ENCODE measurements at places on chromosomes 3 and 15. TPM values are rescaled to one million over a fixed set of nuclear protein-coding genes. Genes with fewer than 3 reads are reported as not detected.
A peak's percentile ranks its signal among the peaks of the same experiment; 100 is the strongest.

DNA sequence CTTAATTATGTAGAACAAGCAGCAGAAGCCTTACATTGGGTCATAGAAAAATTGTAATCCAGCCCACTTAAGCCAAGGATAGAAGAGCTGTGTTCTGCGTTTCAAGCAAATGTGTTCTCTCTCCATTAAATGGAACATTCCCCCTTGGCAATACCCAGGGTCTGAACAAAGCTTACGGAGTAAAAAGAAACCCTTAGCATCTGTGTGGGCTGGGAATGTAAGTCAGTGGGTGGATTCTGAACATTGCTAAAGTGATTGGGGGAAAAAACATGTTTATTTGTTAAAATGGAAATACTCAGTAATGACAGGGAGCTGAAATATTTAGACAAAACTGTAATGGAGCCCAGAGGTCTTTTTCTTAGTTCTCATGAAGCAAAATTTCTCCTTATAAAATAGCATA is 147.4 kb downstream of the DUT start:
- DNase-seq: no peak

GRCh38 chr3:107870943-107871638 is 219.7 kb downstream of the CD47 start:
- no peak for DNase-seq

DNA sequence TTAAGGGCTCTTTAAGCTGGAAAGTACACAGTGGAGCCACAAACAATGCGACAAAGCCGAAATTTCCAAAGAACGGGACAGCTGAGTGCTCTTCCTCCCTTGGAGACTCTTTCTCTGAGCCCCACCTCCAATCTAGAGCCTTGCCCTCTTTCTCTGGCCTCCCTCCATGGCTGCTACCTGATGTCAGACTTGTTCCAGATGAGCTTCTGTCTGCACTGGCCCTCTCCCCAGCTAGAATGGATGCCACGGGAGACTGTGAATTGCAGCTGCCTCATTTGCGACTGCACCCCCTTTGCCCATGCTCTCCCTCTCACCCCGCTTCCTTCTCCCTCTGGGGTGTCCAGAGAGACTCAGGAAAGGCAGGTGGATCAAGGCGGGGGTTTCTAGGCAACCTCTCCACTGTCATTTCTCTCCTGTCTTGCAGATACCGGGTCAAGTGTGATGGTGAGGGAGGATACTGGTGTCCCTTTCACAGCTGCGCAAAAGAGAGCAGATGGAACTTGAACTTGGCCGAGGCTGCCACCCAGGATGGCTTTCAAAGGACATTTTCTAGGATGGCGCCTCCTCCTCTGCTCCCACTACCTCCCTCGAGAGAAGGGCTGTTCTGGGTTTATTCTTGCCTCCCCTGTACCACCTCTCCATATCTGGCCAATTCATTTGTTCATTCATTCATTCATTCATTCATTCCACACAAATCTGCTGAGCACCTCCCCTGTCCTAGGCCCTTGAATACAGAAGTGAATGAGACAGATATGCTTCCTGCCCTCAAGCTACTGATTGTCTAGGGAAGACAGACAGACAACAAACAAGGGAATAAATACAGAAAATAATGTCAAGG is 12.8 kb downstream of the ATP2B2 start:
- DNase-seq: no peak

DNA sequence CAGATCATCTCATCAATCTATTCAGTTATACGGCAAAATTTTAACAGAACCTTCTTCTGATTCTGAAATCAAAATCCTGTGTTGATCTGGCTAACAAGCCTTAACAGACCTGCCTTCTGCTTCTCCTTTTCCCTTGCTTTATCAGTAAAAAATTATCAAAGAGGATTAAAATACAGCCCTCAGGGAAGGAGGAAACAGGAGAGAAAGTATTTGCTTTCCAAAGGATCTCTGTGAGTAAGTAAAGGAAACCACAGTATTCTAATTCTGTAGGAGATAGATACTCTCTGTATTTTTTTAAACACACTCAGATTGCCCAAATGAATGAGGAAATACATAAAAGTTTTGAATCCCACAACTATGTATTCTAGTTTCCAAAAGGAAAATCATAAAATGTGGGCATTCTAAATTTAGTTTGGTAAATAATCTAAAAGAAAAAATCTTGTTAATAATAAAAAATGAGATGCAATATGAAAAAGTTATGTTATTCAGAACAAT is 221.8 kb downstream of the ZIC1 start:
- DNase-seq: no peak

GRCh38 chr3:41478278-41478677 is 279.0 kb downstream of the CTNNB1 start:
- DNase-seq: no peak

- no peak for DNase-seq
Measured at GRCh38 chr3:144127700-144128099, 156.1 kb downstream of the DIPK2A start.

- DNase-seq: no peak
Measured at GRCh38 chr15:83818591-83818990, 164.7 kb downstream of the ADAMTSL3 start.

- no peak for DNase-seq
Measured at GRCh38 chr15:58546635-58547627, 115.1 kb downstream of the LIPC start.

DNA sequence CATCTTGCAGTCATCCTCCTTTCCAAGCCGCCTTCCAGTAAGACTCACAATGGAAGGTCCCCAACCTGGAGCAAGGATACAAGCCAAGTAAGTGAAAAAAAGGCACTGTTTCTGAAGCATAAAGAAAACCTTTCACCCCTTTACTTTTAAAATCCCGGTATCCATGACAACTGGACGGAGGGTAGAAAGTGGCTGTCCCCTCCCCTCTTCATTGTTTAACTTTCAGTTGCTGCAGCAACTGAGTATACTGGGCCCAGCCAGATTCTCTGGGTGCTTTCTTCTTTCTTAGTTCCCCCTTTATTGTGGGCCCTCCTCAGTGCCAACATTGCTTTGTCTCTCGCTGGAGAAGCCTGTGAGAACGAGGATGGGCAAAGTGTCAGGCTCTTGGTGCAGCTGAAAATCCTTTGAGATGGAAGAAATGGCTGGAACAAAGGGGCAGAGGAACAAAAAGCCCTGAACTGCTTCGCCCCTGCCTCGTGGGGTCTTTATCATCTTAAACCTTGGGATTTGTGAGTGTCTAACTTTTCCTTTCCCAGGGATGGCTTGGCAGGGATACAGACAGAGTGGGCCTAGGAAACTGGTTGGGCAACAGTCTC is 224.0 kb upstream of the RGMA start:
- DNase-seq: no peak

- DNase-seq: no peak
Measured at GRCh38 chr15:73865904-73866303, 7.5 kb upstream of the TBC1D21 start.

DNA sequence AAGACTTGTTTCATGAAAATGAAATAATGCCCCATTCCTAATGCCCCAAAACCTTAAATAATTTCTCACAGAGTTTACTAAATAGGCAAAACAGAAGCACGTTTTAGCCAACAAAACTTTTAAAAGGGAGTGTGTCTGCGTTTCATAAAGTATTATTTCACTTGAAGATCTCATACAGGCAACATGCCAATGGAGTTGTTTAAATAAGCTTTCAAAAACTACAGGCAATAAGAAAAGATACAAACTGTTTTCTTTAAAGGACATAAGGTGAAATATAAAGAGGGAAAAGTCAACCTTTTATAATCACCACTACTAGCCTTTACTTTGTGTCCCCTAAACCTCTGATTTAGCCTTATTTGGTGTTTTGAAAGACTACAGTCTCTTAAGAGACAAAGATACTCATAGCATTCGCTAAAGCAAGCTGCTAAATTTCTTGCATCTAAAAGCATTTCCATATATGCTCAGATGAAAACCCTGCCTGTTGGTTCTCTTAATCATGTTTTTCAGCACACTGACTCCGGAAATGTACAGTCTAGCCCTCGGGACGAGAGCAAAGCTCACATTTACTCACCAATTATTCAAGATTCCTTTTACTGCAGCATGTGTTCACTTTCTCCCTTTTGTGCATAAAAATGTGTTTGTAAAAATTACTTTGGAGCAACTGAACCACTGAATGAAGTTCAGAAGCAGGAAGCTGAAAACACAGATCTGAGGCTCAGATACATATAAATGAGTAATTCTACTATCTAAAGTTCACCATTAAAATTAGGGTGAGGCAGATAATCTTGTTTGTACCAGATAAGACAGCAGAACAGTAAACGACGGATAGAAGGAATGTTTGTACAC is 119.0 kb downstream of the GOLIM4 start:
- no peak for DNase-seq

DNA sequence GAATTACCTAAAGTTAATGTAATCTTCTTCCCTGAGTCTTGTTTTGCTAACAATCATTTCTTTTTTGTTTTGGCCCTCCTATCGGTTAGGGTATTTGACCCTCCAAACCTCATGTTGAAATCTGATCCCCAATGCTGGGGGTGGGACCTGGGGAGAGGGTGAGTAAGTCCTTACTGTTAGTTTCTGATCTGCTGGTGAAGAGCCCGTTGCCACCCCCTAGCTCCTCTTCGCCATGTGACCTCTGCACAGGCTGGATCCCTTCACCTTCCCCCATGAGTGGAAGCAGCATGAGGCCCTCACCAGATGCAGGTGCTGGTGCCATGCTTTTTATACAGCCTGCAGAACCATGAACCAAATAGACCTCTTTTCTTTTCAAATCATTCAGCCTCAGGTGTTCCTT is 62.8 kb upstream of the ADCY5 start:
- no peak for DNase-seq

DNA sequence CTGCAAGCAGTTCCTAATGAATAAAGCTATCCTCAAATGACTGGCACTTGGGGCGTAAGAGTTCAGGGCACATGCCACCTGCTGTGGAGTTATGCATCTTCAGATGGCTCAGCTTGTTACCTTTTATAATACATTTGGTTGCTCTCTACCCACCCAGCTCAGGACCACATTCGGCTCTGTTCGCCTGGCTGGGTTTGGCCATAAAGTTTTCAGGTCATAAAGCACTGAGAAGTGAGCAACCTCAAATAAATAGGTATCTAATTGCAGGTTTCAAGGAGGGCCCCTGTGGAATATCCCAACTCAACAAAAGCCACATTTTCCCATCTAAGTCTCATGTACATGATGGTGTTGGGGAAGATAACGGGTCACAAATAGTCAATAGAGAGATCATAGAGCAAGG is 727.3 kb downstream of the GRM7 start:
- DNase-seq: no peak

GRCh38 chr3:9500108-9501050 is 53.2 kb downstream of the LHFPL4 start:
- DNase-seq: peak; percentile 77

DNA sequence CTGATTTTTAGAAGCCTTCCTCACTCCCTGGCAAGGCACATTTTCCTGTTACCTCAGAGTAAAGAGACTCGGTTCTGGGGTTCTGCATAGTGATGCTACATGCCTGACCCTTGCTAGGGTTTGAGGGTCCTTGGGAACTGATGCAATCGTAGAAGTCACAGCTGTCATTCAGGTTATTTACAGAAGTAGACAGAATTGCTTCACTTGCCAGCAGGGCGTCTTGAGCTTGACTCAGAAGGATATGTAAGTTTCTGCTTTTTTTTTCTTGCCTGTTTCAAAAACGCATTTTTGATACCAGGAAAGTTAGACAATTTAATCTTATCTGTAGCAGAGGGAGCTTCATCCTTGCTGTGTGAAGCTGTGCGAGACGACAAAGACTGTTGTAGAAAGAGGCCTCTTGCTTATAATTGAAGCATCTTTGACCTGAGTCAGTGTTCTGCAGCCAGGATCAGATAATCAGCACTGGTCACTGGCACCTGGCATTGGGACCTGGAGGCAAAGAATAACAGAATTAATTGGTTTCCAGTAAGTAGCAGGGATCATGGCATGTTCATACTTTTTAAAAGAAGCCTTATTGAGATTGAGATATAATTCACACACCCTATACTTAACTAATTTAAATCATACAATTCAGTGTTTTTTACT is 24.8 kb downstream of the CACNA1D start:
- DNase-seq: no peak

GRCh38 chr15:50996641-50997040 is 88.2 kb downstream of the AP4E1 start:
- DNase-seq: no peak

- no peak for DNase-seq
Measured at GRCh38 chr15:80527406-80527805, 123.2 kb downstream of the ARNT2 start.

GRCh38 chr3:51391075-51391565 is at the start of gene RBM15B:
Gene RBM15B, plus strand, starts transcription at chr3:51391285. Its CDS starts 115 bp downstream, at chr3:51391400.
- DNase-seq: peak; percentile 98

GRCh38 chr3:47791193-47791855 is 9.6 kb upstream of the SMARCC1 start:
- no peak for DNase-seq

DNA sequence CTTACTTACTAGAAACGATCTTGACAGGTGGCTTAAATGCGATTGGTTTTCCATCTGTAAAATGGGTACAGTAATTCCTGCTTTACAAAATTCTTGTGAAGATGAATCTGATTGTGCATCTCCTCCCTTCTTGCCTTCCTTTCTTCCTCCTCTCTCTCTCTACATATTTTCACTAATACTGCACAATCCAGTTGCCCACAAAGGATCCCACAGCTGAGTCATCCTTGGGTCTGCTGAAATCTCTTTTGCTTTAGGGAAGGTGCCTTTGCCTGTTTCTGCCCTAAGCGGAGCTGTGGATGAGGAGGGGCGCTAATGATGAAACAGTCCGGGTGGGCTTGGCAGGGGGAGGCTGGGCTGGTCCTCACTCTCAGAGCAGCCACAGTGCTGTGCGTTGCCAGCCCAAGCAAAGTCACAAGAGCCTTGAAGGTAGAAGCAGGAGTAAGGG is 46.1 kb downstream of the AMOTL2 start:
- DNase-seq: no peak

GRCh38 chr3:184343200-184343876 is 5.9 kb downstream of the FAM131A start:
- DNase-seq: no peak

PSMA4 gene
- 278 TPM for total RNA-seq

GABRR3 gene
- not detected for total RNA-seq

RASSF1 gene
- 124 TPM for total RNA-seq

DNAH12 gene
- 0.06 TPM for total RNA-seq

FBXO45 gene
- total RNA-seq: 20.3 TPM

RBP2 gene
- total RNA-seq: not detected

CFAP100 gene
- total RNA-seq: not detected

C3orf20 gene
- total RNA-seq: not detected
